ENCODE measurements at places on chromosomes 16 and 17. TPM values are rescaled to one million over a fixed set of nuclear protein-coding genes. Genes with fewer than 3 reads are reported as not detected.

FAM117A gene
- 14.7 TPM for polyA plus RNA-seq

DNA sequence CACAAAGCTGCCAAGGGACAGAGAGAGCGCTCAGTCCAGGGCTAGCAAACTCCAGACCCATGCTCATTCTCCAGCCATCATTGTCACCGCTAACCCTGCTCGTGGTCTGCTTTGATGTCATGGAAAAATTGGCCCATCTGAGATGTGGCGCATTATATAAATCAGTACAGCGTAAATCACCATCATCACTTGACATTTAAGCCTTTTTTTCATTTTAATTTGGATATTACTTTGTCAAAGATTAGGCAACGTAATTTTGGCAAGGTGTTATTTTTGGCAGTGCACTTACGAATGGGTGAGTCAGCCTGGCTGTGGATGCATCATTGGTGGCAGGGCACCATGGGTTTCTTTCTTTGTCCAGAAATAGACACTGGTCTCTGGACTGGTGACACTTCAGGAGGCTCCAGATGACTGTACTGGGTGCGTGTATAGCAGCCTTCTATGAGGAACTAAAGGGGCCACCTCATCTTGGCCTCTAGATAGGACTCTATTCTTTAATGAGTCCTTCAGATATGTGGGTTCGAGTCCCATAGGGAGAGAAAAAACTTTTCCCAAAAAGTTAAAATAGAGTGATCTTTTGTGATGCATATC is 166.3 kb downstream of the MSI2 start:
- no peak for DNase-seq

ANKS4B gene
- polyA plus RNA-seq: not detected

SOX15 gene
- polyA plus RNA-seq: 12.9 TPM

MAPT gene
- polyA plus RNA-seq: 14.1 TPM
